Spinal cord (tissue), 10 donors: ENCODE measurements at places on chromosomes 6 and 20.
A peak's percentile ranks its signal among the peaks of the same experiment; 100 is the strongest.

DNA sequence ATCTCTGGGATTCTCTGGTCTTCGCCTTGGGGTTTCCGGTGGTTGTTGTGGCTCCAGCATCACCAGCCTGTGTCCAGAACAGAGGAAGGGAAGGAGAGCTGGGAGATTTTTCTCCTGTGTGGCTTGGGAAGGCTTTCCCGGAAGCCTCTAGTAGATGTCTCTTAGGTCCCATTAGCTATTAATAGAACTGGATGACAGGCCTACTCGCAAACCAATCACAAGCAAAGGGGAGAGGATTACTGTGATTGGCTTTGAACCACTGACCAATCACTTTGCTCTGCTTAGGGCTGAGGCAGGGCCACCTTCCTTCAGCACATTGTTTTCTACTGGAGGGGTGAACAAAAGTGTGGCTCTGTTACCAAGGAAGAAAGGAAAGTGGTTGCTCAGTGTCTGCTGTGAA lies 203.4 kb upstream of the SULF2 start:
- H3K4me1 ChIP-seq = peaks cover 5% of the 10 kb centered on the region
- H3K36me3 ChIP-seq = no peaks in the 10 kb centered on the region
- H3K27ac ChIP-seq = no peak overlapping the region
- H3K4me3 ChIP-seq = no peak overlapping the region

DNA sequence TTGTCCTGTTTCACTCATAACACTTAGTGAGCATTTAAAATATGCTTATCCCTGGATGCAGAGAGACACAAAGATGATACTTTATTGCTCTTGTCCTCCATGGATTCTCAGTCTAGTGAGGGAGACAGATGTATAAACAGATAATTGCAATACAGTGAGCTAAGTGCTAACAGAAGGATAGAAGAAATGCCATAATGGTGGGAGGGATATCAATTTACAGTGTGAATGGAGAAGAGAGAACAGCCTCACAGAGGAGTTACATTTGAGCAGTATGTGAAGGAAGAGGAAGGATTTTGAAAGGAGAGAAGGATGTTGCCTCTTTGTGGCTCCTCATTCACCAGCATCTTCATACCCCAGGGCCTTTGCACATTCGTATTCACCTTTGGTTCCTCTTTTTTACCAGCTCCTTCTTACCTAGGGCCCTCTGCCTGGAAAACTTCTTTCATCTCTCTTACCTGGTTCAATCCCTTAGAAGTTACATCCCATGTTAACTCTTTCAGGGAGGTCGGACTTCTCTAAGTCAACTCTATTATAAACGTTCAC lies 341.7 kb downstream of the PRL start:
- H3K27ac ChIP-seq = no peak overlapping the region
- H3K4me1 ChIP-seq = peaks cover 13% of the 10 kb centered on the region
- H3K27me3 ChIP-seq = no peaks in the 10 kb centered on the region
- no peak for DNase-seq

DNA sequence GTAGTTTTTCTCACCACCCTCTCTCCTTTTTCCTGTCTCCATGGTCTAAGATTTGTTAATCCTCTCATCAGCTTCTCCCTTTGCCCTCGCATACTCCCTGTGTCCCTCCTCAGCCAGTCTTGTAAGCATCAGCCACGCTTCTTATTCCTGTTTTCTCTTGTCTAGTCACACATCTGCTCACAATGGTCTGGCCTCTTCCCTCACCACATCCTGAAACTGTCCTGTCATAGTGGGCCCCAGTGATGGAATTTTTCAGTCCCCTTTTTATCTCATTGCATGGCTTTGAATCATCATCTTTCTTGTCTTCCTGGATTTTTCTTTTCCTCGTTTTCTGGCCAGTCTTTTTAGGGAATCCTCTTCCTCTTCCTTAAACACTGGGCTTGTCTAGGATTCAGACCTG lies 57.2 kb downstream of the GFRA4 start:
- no peak overlapping the region for H3K4me3 ChIP-seq
- no peak for DNase-seq
- H3K27ac ChIP-seq = no peak overlapping the region
- H3K27me3 ChIP-seq = no peaks in the 10 kb centered on the region
- H3K4me1 ChIP-seq = no peaks in the 10 kb centered on the region

GRCh38 chr20:56801971-56802755 lies 173.1 kb downstream of the TFAP2C start:
- no peak overlapping the region for H3K27ac ChIP-seq
- no peak for DNase-seq
- H3K4me1 ChIP-seq = peaks cover 19% of the 10 kb centered on the region
- no peaks in the 10 kb centered on the region for H3K36me3 ChIP-seq
- peaks cover 7% of the 10 kb centered on the region for H3K27me3 ChIP-seq

DNA sequence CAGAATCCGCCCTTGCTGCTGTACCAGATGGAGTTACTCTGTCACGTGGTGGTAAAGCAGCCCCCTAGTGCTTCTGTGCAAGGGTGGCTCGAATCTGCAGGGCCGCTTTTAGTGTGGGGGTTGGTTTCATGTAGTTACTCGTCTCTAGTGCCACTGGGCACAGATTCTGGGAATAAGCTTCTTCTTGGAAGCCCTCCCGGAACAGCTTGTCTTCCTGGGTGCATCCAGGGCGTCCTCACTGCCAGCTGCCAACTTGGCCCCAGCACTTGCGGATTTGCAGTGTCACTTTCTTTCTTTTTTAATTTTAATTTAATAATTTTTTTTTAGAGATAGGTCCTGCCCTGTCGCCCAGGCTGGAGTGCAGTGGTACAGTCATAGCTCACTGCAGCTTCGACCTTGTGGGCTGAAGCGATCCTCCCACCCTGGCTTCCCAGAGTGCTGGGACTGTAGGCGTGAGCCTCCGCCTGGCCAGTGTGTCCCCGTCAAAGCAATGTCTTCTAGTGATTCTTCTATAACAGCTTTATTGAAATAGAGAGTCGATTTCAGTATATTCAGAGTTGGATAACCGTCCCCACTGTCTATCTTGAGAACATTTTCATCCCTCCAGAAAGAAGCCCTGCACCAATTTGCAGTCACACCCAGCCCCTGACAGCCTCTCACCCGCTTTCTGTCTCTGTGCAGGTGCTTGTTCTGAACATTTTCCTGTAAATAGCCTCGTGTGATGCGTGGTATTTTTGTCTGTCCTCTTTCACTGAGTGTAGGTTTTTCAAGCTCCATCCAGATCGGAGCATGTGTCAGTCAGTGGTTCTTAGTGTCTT lies 25.9 kb downstream of the PYGB start:
- H3K27ac ChIP-seq = peak overlapping the region; percentile 8
- peaks cover 98% of the 10 kb centered on the region for H3K36me3 ChIP-seq
- H3K4me3 ChIP-seq = no peak overlapping the region

- no peaks in the 10 kb centered on the region for H3K27me3 ChIP-seq
Measured at GRCh38 chr6:5674141-5674540, 332.6 kb downstream of the NRN1 start.
